Foreskin keratinocyte (primary cell): ENCODE measurements at places on chromosomes 4 and X.

DNA sequence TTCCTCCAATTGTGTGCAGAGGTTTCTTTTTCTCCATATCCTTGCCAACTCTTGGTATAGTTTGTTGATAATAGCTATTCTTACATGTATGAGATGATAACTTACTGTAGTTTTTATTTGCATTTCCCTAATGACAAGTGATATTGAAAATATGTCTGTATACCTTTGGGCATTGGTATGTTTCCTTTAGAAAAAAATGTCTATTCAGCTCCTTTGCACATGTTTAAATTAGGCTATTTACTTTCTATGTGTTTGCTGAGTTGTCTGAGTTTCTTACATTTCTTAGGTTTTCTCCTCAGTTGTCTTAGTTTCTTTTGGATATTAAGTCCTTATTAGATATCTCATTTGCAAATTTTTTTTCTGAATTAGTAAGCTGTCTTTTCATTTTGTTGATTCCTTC lies 487.3 kb upstream of the EPHA5 start:
- DNase-seq = no peak

DNA sequence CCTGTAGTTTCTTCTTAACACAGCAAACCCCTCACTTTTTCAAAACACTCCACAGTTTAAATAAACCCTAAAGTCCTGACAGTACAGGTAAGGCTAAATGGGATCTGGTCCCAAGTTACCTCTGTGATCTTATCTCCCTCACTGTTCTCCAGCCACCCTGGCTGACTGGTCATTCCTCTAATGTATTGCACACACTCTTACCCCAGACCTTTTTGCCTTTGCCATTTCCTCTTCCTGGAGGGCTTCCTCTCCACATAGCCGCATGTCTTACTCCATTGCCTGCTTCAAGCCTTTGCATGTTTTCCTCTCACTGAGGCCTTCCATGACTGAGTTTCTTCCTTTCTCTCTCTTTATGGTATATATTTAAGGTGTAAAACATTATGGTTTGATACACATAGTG lies 19.5 kb upstream of the ANXA3 start:
- no peak for DNase-seq

DNA sequence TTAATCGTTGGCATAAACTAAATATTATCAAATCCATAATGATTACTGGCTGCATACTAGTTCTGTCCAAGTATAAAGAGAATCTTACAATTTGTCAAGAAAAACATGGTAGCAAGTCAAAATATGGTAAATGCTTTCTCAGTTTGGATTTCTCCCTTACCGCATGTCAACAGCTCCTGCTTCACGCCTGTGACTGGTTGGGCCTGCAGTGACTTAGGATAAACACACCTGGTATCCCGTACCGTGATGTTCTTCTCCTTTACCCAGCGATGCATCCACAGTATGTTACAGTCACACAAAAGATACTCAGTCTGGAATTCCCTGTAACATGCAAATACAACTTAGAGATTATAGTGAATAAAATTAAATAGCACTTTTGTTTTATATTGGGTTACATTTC lies 71.1 kb downstream of the ADGRA3 start:
- DNase-seq = no peak

DNA sequence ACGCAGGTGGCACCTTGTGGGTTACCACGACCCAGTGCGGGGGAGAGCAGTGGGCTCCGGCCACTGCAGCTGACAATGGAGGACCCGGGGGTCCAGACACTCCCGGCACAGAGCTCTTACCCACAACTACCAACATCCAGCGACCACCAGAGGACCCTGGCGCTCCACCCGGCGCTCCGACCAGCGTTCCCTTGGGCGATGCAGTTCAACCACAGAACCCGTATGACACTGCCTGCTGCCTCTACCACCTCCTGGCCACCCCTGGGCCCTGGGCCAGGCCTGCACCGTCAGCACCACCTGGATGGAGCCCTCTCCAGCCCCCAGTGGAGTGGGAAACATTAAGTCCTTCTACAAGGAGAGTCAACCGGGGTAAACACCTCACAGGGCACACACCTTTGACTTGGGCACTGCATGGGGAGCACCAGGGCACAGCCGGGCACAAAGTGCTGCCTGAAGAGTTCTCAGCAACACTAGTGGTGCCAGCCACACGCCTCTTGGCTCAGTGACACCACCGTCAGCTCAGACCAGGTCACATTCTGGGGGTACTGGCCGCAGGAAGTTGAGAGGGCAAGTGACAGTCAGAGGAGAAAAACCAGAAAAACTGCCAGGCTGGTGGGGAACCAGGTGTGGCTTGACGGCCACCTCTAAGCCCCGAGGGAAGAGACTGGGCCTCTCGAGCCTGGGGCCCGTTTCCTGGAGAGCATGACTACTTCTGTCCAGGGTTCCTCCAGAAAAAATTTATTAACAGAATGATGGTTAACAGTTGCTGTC lies 2.6 kb downstream of the CTBP1 start:
- DNase-seq = no peak

DNA sequence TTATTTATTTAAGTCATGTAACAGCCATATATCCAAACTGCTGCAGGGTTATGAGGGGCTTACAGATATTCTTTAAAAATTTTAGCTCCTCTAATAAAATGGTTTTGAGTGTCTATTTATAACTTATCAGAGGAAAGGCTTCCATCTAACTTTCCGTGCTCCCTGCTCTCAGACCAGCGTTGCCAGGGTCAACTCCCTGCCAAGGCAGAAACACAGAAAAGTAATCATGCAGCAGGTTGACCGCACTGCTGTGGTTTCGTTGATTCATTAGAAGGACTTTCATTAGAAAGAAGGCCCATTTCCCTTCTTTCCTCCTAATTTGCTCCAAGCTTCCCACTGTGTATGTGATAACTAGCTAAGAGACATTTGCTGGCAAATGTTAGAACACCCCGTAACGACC lies 33.9 kb downstream of the BCLAF3 start:
- no peak for DNase-seq

DNA sequence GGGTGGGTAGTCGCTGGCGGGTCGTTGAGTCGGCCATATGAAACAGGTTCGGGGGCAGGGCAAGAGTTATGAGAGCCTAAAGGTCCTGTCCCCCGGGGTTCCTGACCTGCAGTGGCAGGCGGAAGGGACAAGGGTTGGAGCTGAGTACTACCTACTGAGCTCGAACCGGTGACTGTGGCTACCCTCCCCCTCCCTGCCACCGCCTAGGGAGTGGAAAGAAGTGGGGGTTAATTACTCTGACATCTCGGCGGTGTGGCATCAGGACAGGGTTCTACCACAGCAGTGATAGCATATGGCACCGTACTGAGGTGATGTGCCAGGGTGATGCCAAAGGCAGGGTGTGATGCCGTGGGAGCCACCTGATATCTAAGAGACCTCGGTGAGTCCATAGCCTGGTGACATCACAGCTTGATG lies 307 bp downstream of the ATG4A start:
- DNase-seq = no peak

- no peak for DNase-seq
These were observed 18.7 kb upstream of the SPANXB1 start for GRCh38 chrX:140983730-140984129.

- peak; percentile 78 for DNase-seq
These were observed 176.0 kb downstream of the LDB2 start for GRCh38 chr4:16722416-16722815.

DNA sequence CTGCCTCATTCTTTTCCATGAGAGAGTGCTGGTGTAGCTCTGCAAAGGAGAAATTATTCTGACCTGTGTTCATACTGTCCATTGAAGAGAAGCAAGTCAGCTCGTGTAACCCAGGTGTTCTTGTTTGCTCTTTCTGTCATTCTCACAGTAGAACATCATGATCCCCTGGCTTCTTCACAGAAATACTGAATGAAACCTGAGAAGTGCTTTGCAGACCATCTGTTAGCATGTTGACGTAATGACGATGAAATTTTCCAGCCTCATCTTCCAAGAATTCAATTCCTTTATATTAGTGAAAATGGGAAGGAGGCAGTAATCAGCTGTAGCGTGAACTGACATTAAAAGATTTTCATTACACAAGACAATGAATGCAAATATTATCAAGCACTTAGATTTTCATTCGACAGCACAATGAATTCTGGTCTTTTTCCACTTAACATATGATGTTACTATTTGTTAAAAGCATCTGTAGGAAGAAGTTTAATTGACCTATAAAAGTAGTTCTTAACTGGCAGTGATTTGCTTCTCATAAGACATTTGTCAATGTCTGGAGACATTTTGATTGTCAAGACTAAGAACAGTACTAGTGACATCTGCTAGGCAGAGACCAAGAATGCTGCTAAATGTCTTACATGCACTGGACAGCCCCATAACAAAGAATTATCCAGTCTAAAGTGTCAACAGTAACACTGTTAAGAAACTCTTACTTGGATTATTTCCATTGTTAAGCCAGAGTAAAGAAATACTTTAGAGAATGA lies 246.3 kb downstream of the BANK1 start:
- DNase-seq = no peak
